ENCODE measurements at places on chromosomes 3 and 15. TPM values are rescaled to one million over a fixed set of nuclear protein-coding genes. Genes with fewer than 3 reads are reported as not detected.

DNA sequence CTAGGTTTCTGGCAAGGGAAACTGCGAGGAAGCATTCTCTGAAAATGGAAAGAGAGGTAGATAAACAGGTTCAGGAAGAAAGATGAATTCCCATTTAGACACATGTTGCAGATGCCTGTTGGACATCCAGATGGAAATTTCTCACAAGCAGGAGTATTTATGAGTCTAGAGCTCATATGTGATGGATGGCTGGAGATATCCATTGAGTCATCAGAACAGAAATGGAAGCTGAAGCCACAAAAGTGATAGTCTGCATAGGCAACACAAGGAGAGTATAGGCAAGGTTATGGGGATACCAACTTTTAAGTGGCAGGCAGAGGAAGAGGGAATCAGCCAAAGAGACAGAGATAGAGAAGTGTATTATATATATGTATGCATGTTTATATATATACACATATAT, 6.3 kb upstream of the RAMAC start:
- H3K27me3 ChIP-seq, result no peaks in the 10 kb centered on the region
- no peak for DNase-seq
- no peak overlapping the region for H3K27ac ChIP-seq
- no peak overlapping the region for H3K4me3 ChIP-seq
- H3K36me3 ChIP-seq, result no peaks in the 10 kb centered on the region
- H3K4me1 ChIP-seq, result no peaks in the 10 kb centered on the region

GRCh38 chr3:66036586-66037148, 2.1 kb downstream of the MAGI1 start:
- H3K36me3 ChIP-seq, result no peaks in the 10 kb centered on the region
- peak; percentile 28 for DNase-seq
- H3K4me1 ChIP-seq, result no peaks in the 10 kb centered on the region

DNA sequence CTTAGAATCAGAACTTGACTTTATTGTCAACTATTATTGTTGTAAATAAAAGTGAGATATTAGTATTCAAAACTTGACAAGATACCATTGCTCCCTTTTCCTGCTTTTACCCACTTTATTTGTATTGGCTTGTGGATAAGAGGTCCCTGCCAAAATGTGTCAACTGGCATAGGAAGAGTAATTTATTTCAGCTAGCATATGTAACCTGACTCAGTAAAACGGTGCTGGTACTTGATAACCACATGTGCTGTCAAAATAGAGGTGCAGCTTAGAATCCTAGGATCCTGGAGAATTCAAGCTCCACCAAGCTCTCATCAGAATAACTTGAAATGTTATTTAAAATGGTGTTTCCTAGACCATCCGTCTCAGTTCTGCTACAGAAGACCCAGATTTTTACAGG, 90.2 kb upstream of the TGFBR2 start:
- H3K36me3 ChIP-seq, result no peaks in the 10 kb centered on the region
- H3K27ac ChIP-seq, result no peak overlapping the region
- H3K27me3 ChIP-seq, result no peaks in the 10 kb centered on the region

- no peak for DNase-seq
- peaks cover 1% of the 10 kb centered on the region for H3K36me3 ChIP-seq
- no peaks in the 10 kb centered on the region for H3K4me1 ChIP-seq
- no peaks in the 10 kb centered on the region for H3K27me3 ChIP-seq
- H3K27ac ChIP-seq, result no peak overlapping the region
Observed at GRCh38 chr15:42628761-42629160, 53.4 kb downstream of the STARD9 start.

- H3K27me3 ChIP-seq, result no peaks in the 10 kb centered on the region
- DNase-seq, result no peak
- no peaks in the 10 kb centered on the region for H3K36me3 ChIP-seq
Observed at GRCh38 chr3:193743702-193744047, 150.7 kb downstream of the OPA1 start.

- no peaks in the 10 kb centered on the region for H3K4me1 ChIP-seq
- H3K4me3 ChIP-seq, result no peak overlapping the region
- no peaks in the 10 kb centered on the region for H3K27me3 ChIP-seq
- no peaks in the 10 kb centered on the region for H3K36me3 ChIP-seq
Observed at GRCh38 chr3:58366699-58367098, 34.0 kb downstream of the PXK start.

The RCCD1 gene
- total RNA-seq, result 11.5 TPM

The SHF gene
- total RNA-seq, result 4.6 TPM

The GOLGA6L7 gene
- total RNA-seq, result not detected

The CCDC39 gene
- 5.1 TPM for total RNA-seq

The RFC4 gene
- total RNA-seq, result 16.9 TPM

The CEP63 gene
- total RNA-seq, result 18.8 TPM

Measured in lung (tissue), 17 donors.